NCI-H1417 (cell line): ENCODE measurements at places on chromosomes 13 and 19.

GRCh38 chr13:27793507-27794367 lies 1.5 kb downstream of the GSX1 start:
- no peak for DNase-seq

DNA sequence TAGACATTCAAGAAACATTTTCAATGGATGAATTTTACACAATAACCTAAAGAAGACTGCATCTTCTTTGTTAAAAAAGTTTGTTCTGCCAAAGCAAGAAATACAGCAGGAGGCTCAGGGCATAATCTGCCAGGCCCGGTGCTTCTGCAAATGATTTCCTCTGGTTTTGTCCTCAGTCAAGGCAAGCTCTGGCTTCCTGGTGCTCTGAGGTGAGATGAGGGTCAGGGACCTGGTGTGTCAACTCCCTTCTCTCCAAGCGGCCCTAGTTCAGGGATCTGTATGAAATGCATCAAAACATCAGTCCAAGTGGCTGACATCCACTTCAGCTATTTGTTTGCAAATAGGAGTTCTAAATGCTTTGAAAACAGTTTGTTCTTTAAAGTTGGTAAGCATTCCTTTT lies 31.6 kb downstream of the LACC1 start:
- DNase-seq = no peak

DNA sequence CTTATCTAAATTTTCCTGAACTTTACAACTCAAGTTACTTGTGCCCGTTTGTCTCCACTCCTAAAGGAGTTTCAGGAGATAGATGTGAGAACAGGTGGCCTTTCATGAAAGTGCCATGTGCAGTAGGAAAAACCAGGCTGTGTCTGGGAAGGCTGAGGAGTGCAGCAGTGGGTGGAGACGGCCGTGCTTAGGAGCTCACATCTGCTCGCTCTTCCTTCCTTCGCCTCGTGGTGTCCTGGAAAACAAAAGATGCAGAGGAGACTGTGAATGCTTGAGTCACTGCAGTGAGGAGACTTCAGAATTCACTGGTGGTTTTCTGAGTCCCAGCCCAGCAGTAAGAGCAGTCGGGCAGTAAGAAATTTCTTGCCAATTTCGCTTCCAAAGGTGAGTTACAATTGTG lies 138.4 kb upstream of the RNF113B start:
- no peak for DNase-seq

DNA sequence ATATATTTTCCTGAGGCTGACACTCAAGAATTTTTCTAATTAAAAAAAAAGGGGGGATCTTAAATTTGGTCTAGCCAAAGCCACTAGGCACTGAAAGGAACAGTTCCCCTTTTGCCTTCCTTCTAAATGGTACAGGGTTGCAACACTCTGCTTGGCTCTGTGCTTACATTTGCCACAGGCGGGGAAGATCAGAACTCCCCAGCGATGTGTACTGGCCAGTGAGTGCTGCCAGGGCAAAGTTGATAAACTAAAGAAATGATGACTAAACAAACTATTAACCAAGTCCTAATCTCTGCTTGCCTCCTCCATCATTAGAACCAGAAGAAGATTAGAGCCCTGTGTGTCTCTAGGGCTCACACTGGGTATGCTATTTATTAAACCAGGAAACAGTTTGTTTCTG lies 75.3 kb upstream of the SCEL start:
- no peak for DNase-seq

GRCh38 chr13:28199089-28199488 lies 60.7 kb downstream of the PAN3 start:
- DNase-seq = no peak

GRCh38 chr19:55275851-55276719 lies 3.8 kb downstream of the HSPBP1 start:
- no peak for DNase-seq

DNA sequence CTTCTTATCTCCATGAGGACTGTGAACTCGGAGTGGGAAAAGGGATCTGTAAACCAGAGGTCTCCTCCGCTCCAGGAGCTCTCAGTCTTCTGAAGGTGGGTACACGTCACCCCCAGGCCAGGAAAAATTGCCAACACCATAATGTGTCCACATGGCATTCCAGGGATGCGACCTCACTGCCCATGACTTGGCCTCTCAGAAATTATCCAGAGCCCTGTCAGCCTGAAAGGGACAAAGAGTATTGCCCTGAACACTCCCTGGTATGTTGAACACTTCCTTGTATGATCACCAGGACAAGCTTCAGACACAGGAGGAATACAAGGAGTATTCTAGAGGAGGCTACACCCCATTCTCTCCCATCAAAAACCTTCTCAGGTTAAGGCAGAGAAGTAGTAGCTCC lies 81.0 kb upstream of the SLC7A1 start:
- no peak for DNase-seq

GRCh38 chr19:8831373-8831772 lies 731 bp downstream of the ZNF558 start:
- no peak for DNase-seq

DNA sequence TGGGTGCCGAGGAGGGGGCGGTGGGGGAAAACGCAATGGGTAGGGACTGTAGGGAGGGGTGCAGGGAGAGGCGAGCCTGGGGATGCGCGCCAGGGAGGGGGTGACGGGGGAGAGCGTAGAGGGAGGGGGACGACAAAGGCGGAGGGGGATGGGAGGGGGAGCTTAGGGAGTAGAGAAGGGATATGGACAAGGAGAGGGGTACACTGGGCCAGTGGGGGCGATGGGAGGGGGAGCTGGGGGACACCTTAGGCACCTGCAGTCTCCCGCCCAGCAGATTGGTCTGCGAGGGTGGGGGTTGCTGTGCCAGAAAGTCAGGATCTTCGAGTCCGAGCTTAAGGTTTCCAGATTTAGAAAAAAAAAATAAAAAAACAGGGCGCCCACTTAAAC lies 15.7 kb downstream of the CCDC124 start:
- no peak for DNase-seq

DNA sequence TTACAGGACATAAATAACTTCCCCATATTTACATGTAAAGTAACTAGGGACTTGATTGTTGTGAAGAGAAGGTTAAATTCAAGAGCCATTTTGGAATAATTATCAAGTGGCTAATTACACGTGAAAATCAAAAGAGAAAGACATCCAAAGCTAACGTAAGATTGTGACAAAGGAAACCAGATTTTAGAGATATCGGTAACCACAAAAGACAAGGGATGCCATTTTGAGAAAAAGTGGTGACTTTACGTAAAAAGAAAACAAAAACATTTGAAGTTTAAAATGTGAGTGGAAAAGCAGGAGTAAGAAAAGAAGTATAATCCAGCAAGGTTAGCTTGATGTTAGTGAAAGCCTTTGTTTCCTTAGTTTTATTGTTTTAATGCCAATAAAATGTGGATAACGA lies 10.9 kb upstream of the VWA8 start:
- no peak for DNase-seq

GRCh38 chr13:95898256-95898655 lies 154.9 kb downstream of the UGGT2 start:
- no peak for DNase-seq

GRCh38 chr13:30824651-30825050 lies 81.4 kb upstream of the MEDAG start:
- DNase-seq = no peak
